Umbilical cord (tissue), 2 donors: ENCODE measurements at places on chromosomes 4 and X. TPM values are rescaled to one million over a fixed set of nuclear protein-coding genes. Genes with fewer than 3 reads are reported as not detected.

The HNRNPH2 gene
- 54.2 TPM for total RNA-seq

The CENPU gene
- total RNA-seq: 13.2 TPM

The PAGE5 gene
- not detected for total RNA-seq

The FGFR3 gene
- total RNA-seq: 66.2 TPM

The HPSE gene
- 2.9 TPM for total RNA-seq

The GC gene
- total RNA-seq: 4.6 TPM
